ENCODE measurements at places on chromosomes 4 and X.

- DNase-seq = no peak
Observed at GRCh38 chr4:174317531-174317930, 33.8 kb downstream of the CEP44 start.

DNA sequence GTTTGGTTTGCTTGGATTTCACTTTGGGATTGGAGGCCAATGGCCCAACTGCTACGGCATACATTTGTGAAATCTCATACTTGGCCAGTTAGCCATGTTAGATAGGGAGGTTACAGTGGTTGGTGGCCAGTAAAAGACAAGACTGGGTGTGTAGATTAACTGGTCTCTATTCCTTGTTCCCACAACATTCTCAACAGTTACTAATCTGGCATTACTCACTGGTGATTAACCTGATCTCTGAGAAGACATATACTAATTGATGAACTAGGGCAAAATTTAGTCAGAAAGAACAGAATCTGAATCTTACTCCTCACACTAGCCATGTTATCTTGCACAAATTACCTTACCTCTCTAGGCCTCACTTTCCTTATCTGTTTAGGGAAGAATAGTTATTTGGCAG, 33.4 kb downstream of the GATB start:
- DNase-seq = no peak

DNA sequence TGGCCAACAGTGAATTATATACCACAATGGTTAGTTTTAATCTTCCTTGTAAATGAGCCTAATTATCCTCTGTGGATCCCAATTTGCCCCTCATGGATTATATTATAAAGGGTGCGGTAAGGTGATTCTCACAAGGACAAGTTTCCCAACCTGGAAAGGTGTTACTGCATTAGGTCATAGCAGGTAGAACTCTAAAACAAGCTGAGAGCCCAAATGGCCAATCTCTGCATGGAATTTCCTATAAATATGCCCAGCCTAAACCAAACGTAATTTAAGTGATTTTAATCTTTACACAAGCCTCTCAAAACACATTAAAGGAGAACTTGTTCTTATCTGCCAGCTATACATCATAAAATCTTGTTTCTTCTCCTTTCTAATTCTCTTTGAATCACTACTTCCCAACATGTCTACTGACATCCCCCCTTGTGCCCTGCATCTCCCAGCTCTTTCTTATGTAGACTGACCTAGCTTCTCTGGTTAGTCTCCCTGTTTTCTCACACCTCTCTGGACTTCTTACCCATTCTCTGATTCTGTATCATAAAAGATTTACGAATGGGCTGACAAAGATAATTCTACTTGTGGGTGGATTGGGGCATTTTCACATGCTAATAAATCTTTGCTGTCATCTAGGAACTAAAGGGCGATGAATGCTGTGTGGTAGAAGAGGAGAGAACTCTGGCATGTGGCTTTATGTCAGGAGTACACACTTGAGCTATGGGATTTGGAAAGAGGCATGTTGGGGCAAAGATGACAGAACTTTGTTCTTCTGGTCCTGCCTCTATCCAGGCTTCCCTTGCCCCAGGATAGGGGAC, 94.3 kb upstream of the PGRMC2 start:
- DNase-seq = no peak

DNA sequence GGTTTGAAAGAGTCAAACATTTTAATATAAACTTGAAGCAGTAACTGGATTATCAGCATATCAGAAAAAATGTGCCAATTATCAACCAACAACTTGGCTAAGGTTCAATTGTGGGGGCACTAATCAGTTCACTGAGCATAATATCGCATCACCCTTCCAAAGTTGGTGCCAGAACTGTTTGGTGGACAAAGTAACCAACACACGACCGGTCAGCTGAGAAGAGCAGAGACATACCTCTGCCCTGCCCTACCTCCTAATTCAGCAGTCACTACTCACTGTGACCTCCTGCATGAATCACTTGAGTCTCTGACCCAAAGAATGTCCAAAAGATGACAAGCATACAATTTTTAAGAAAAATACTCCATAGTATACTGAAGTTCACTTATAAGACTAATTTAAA, 53.2 kb downstream of the TSPAN5 start:
- no peak for DNase-seq

GRCh38 chr4:55396308-55397125, 760 bp downstream of the TMEM165 start:
- DNase-seq = no peak

DNA sequence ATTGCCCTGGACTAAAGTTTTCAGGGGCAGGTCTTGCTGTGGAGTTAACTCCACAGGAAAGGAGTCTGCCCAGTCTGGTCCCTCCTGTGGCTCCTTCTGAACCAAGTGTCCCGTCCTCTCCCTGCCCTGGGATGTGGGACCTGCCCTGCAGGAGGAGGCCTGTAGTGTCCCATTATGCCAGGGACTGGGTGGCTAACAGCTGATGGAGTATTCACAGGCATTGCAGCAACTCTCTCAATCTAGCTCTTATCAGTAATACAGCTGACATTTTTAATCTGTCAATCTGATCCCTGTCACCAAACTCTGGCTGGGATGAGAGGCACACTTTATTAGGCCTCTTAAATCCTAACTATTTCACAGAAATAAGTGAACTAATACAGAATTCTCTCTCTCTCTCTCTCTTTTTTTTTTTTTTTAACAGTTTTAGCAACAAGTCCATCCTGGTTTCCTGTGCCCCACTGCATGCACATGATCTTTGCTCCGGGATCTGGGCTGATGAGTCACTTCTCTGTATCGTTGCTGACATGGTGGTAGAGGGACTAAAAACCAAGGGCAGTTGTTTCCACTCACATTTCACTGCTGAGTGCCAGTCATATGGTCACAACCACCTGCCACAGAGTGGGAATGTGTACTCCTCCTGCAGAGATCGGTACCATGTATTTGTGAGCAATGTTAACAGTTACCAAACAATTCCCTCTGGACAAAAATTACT, 39.1 kb downstream of the HAND2 start:
- no peak for DNase-seq

- no peak for DNase-seq
Observed at GRCh38 chr4:99610605-99611175, 36.1 kb downstream of the MTTP start.

DNA sequence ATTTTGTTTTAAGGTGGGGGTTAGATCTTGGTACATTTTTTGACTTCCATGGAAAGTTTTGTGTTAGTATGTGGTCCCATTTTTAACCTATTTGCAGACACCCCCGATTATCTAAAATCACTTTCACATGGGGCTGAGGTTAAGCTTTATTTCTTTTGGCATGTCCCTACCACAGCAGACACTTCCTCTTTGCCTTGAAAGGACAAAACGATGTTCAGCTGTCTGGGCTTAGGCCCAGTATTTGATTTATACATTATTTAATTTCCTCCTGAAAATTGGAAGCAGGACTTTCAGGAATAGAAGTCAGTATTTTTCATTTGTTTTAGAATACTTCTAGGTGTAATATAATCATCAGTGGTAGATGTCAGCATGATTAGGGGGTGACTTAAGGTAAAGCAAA, 112.4 kb upstream of the SPRY1 start:
- DNase-seq = no peak

- DNase-seq = no peak
Observed at GRCh38 chr4:65719635-65720034, 49.3 kb upstream of the EPHA5 start.

DNA sequence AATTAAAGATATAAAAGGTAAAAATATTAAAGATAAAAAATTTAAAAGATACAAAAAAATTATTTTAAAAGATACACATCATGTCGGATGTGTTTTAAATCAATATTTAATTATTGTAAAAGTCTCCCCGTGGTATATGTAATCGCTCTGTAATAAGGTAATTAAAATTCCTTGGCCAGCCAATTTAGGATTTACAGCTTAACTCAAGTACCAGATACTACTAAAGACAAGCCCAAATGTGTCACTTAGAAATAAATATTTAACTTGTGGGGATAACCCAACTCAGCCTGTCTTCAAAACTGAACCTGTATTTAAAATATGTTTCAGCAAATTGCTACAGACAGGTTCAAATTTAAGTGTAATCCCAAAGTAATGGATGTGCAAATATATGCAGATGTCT, 56.0 kb downstream of the GPR82 start:
- DNase-seq = no peak

GRCh38 chr4:173539986-173540385, 10.0 kb upstream of the HAND2 start:
- no peak for DNase-seq

DNA sequence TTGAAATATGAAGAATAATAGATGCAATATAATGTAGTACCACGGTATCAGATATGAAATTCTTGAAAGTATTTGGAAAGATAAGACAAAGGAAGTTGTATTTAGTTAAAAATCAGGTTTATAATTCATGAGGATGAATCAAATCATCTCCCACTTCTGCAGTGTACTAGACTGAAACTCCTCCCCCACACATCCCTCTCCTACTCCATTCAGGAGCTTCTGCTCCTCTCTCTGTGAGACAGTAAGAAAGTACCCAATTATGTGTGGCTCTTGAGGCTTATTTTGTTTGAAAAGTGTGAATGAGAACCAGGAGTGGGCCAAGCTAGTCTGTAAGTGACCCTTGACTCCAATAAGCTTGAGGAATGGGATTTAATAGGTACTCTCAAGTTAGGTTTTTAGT, 9.5 kb downstream of the SLAIN2 start:
- no peak for DNase-seq

- no peak for DNase-seq
Observed at GRCh38 chrX:95893636-95894035, 791.0 kb upstream of the DIAPH2 start.

DNA sequence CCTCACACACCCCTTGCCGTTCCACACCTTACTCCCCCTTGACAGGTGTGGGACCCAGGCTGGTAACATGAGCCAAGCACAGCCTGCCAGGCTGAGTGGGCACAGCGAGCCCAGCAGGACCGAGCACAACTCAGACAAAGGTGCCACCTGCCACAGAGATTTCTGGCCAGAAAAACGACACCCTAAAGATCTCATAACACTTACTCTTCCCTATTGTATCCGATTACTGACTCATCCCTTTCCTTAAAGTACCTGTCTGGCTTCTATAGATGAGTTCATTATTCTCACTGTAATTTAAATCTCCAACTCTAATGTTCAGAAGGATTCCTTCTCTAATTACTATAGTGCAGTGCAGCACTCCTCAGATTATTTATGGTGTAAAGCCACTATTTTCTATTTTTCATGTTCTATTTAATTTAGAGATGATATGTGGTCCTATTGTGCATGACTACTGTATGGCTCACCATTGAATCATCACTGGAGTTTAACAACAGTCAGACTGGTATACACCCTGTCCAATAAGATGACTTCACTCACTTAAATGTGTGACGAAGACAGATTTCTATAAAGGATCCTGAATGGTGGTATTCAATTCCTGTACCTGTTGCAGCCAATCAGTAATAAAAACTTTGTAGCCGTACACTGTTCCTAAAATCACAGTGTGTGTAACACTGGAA, 7.6 kb upstream of the SYTL5 start:
- DNase-seq = no peak

GRCh38 chrX:47568656-47569295, 7.8 kb downstream of the ARAF start:
- DNase-seq = no peak

GRCh38 chr4:147799986-147800555, 68.2 kb downstream of the ARHGAP10 start:
- no peak for DNase-seq

DNA sequence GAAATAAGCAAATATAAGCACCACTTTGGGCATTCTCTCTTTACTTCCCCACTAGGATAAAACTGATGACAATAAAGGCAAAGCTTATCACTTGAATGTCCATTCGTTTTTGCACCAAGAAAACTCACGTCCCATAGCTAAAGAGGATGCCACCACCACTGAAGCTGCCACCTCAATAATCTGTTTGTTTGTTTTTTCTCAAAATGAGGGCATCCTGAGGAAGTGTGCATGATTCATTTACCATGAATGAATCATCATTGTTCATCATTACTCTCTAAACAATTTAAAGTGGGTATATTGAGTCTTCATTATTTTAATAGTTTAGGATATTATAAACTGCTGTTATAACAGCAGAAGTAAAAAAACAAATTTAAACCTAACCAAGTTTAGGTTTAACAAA, 168.2 kb downstream of the DCTD start:
- no peak for DNase-seq

GRCh38 chr4:56575820-56576429, 70.3 kb downstream of the ARL9 start:
- DNase-seq = no peak

DNA sequence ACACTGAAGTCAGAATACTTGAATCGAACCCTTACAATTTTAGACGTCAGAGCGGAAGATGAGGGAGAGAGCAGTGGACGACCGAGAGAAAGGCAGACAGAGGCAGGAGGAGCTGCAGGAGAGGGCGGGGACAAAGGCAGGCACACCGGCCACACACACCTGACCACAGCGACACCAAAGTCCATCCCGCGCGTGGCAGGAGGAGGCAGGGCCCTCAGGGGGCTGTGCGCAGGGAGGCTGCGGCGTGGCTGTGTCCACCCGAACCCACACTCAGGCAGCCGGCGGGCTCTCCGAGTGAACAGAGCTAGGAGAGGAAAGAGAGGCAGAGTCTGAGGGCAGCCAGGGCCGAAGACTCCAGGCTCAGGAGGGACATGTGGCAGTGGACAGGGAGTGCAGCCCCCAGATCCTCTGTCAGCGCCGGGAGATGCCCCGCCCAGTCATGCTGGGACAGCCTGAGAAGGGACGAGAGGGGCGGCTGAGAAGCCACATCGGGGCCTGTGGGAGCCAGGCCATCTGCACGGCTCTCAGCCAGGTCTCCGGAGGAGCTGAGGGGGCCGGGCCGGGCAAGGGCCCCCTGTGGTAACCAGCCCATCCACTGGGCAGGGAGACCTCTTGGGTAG, 20.1 kb downstream of the GAK start:
- no peak for DNase-seq

DNA sequence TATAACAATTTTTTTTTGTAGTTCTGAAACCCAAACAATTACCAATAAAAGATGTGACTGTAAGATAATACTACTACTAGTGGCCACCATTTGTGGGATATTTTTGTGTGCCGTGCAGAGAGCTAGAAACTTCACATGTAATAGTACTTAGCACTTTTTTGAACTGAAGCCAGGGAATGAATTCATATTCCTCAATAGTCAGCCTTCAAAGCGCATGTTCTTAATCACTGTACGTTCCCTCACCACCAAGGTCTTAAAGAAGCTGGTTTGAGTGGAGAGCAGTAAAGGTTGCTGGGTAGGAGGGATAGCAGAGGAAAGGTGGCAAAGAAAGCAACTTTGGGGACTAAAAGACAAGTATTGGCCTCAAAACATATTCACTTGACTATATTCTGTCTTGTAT, 9.6 kb upstream of the RUFY3 start:
- DNase-seq = no peak

DNA sequence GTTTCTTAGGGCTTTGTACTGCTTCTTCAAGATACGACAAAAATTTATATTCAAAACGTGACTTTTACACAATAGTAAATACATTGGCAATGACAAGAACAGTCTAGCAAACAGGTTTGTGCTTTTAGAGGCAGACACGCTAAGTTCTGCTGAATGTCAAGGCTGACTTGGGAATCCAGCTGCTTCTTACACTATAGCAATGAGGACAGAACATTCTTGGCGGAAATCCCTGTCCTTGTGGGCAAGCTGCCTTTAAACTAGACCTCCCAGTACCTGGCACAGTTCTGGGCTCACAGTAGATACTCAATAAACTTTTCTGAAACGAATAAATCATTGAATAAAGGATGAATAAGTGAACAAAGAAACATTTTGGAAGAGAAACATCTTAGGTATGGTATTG, 148.2 kb downstream of the RASL11B start:
- no peak for DNase-seq

GRCh38 chrX:133722756-133723155, 262.6 kb downstream of the GPC3 start:
- DNase-seq = no peak
